ENCODE measurements at places on chromosomes 2 and 18.

- DNase-seq = no peak
Observed at GRCh38 chr2:230155359-230155758, 64.4 kb downstream of the SP110 start.

DNA sequence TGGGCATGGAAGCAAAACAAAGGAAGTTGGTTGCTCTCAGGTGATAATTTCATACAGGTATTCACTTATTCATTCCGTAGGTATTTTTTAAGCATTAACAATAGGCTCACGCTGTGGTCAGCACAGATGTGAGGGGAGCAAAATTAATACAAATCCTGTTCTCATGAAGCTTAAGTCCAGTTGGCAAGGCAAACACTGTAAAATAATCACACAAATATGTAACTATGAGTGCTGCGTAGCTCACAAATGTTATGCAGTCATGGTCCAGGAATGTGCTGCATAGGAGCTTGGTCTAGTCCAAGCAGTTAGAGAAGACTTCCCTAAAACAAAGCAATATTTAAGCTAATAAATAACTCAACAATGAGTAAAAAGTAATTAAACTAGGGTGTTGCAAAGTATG lies 23.9 kb downstream of the SP5 start:
- no peak for DNase-seq

- no peak for DNase-seq
Observed at GRCh38 chr2:34652636-34653035, 1053.5 kb upstream of the FAM98A start.

- DNase-seq = no peak
Observed at GRCh38 chr2:47072728-47073191, 82.3 kb downstream of the STPG4 start.

DNA sequence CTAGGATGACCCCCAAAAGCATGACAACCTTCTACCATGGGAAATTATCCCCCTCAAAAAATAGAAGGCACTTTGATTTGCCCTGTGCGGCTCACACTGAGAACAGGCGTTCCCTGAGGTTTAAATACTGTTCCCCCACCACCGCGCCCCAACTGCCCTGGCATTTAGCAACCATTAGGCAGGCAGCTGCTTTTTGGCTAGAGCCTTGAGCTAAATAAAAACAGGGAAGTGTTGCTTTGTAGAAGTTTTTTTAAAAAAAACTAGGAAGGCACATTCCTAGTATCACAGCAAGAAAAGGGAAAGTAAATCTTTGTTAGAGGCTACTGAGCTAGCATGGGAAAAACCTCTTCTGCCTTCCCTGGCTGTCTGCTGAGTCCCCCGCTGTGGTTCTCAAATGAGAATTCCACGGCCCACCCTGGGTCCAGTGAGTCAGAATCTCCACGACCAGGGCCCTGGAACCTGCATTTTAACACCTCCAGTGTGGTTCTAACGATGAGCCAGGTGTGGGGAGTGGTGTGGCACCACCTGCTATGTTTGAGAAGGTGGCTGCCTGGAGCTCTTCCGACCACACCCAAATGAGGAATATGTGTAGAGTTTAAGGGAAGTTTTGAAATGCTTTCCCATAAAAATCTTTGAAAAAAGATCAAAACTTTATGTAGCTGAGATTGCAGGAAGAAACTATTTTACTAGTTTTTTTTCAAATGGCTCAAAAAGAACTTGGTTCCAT lies 66.4 kb downstream of the VIT start:
- DNase-seq = no peak

DNA sequence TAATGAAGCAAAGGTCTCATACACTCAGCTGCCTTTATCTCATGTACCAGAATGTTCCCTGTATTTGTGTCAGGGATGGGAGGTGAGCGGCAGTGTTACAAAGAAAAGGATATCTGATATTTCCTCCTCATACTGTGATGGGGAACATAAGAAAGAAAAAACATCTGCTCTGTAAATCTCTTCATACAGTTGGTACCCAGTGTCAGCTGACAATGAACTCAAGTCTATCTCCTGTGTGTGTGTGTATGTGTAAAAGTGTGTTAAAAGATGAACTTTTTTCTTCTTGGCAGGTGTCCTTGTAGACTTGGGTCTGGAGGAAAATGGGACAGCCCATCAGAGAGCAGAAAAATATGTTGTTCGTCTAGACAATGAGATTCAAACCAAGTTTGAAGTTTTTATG lies 127.8 kb downstream of the ESCO1 start:
- DNase-seq = no peak

GRCh38 chr2:218027426-218028188 lies 24.8 kb upstream of the TNS1 start:
- no peak for DNase-seq

- no peak for DNase-seq
Observed at GRCh38 chr2:170502361-170503130, 212.6 kb upstream of the SP5 start.

- DNase-seq = no peak
Observed at GRCh38 chr2:146312899-146313298, 1531.9 kb upstream of the ACVR2A start.

- DNase-seq = no peak
Observed at GRCh38 chr2:23601301-23601965, 216.5 kb downstream of the KLHL29 start.

GRCh38 chr18:58005885-58006523 lies 38.0 kb upstream of the NEDD4L start:
- DNase-seq = no peak

GRCh38 chr2:16395601-16396000 lies 270.0 kb downstream of the CYRIA start:
- no peak for DNase-seq

DNA sequence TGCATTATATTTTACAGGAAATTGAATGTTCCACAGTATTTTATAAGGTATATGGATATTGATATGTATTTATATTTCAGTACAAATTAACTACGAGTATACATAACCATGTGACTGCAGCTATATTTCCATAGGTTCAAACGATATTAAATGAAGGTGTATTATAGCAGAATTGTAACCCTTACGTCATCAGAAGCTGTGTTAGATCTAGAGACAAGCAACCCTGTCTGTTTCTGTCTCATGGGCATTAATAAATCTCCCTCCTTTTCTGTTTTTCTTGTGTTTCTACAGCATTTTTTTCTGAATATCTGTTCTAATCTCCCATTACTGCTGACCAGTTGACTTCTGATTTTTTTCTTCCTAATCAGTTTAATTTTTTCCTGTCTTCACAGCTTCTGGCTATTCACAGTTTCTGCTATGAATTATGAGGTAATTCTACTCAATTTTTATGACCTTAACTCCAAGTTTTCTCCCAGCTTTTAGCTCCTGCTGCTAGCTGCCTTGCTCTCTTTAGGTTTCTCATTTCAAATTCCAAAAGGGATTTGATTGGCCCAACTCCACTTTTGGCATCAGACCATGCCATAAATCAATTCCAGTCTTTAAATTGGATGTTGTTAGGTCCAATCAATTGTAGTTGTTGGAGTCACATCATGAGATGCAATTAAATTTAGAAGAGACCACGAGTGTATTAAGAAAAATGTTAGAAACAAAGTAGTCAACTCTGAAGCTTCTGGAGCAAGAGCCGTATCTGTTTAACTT lies 277.5 kb upstream of the ZSWIM2 start:
- no peak for DNase-seq

DNA sequence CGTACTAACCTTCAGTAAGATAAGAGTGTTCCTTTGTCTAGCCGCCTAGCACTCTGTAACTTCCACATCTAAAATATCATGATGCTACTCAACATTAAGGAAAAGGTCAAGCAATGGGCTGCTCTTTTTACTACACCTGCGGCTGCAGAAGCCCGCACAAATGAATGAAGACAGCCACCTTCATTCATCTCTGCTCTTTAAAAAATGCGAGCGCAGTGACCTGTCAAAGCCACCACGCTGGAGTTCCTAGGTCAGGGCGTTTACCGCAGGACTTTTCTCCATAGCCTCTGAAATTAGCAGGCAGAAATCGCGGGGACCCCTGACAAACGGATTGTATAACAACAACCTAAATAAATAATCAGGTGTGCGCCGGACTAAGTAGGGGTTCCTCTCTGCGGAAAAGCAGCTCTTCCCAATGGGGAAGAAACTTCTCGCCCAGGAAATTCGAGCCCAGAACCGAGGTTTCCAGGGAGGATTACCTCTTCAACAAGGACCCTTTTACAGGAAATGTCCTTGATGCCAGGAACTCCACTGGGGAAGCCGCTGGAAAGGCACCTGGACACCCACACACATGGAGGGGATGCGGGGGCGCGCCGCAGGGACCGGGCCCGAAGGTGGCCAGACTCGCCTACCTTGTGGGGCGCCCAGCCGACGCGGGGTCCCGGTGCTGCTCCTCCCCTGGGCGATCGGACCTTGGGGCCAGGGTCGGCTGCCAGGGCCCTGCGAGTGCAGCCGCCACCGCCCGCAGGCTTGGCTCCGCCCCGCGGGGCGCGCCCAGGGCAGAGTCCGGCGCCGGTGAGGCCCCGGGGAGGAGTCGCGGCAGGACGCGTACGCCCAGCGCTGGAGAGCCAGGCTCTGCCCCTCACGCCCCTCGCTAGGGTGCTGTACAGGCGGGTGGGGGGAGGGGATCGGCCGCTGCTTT lies at the start of gene CCDC68:
CCDC68 (minus strand) TSS at position 758 of the 922 bp plus-strand sequence. CDS start 16,670 bp downstream, outside the sequence.
- DNase-seq = no peak

GRCh38 chr18:37527395-37527794 lies 38.2 kb downstream of the CELF4 start:
- DNase-seq = no peak

GRCh38 chr2:168475636-168476035 lies 19.6 kb downstream of the CERS6 start:
- no peak for DNase-seq

GRCh38 chr18:26286008-26286407 lies 59.8 kb downstream of the TAF4B start:
- no peak for DNase-seq

GRCh38 chr2:204313256-204313655 lies 232.0 kb upstream of the PARD3B start:
- DNase-seq = no peak

DNA sequence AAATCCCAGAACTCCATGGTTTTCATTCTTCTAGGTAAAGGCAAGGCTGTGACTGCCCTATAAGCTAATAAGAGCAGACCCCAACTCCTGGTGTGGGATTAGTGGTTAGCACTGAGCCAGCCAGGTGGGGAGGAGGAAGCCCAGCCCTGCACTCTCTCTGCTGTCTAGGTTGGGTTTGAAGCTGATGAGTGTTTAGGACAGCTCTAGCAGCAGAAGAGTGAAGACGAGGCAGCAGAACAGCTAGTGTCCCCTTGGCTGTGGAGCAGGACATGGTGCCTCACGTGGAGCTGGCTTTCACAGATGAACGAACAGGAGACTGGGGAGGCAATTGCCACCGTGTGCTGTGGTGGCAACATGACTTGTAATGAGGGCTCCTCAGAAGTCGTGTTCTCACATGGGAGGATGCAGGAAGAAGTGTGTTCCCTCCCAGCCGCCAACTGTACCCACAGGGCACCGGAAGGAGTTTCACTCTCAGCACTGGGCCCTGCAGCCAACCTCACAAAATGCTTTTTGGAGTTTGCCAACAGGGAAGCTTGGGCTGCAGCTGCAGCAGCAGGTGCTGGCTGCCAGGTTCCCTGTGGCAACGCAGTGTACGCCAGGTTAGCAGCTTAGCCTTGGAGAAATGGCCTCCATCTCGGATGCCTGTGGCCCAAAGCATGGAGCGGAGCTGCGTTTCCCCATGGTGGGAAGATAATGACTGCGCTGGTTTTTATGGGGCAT lies 328.2 kb downstream of the SETBP1 start:
- DNase-seq = no peak

GRCh38 chr2:120354467-120354866 lies 8.5 kb downstream of the INHBB start:
- no peak for DNase-seq

DNA sequence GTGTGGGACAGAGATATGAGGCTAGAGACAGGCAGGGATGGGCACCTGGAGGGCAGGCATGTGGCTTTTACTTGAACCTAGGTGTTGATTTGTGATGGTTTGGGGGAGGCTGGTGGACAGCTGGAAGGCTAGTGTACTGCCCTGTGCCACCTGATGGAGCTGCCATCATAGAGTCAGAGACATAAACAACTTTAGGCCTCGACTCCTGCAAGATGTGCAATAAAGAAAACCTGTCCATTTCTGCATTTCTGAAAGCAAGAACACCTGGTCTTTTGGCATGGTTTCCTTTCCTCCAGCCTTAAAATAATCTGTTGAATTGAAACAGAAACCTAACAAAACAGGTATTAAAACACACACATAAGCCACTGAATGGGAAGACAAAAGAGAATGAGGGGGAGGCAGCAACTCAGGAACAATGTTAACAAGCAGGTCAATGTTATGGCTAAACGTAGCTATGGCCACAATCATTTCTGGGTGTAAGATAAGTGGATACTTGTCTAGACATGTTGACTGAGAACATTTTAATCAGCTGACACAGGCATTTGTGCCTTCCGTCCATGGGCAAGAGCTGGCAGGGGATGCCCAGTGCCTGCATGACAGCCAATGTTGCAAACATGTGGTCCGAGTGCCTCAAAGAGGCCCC lies 87.8 kb downstream of the KCTD1 start:
- peak; percentile 65 for DNase-seq

DNA sequence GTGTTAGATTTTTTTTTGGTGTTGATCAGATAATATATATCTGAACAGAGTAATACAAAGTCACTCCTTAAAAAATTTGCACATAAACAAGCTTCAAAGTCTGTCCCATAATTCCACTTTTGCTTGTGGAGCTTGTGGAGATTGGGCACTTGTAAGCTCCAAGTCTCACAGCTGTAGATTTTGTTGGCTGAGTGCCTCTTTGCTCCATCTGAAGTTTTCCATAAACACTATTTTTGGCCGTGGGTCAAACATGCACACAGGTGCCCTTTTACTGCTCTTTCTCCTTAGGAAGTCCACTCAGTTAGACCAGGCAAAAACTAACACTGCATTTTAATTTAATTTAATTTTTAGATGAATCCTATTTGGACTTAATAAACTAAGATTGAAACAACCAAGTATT lies 3.6 kb upstream of the KCNJ13 start:
- no peak for DNase-seq

GRCh38 chr18:35463827-35464226 lies 33.9 kb downstream of the INO80C start:
- DNase-seq = no peak

DNA sequence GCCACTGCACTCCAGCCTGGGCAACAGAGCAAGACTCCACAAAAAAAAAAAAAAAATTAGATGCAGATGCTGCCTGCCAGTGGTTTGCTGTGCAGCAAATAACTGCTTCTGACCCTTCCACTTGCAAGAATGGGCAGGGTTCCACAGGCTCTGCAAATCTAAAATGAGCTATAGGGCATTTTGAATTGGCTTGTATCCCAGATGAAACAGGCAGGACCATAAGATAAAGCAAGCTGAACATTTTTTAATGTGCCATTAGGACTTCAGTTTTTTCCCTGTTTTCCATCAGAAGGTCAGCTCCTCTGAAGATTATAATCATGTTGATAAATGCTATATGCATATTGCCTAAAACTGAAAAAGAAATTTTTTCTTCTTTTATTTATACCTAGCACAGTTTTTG lies 15.7 kb upstream of the FZD7 start:
- no peak for DNase-seq

- DNase-seq = no peak
Observed at GRCh38 chr18:26456070-26456491, 92.3 kb downstream of the KCTD1 start.

GRCh38 chr2:235826826-235827225 lies 333.0 kb downstream of the AGAP1 start:
- DNase-seq = no peak

- DNase-seq = no peak
Observed at GRCh38 chr2:179613701-179614100, 247.7 kb downstream of the ZNF385B start.

GRCh38 chr2:8661736-8662135 lies 20.1 kb upstream of the ID2 start:
- no peak for DNase-seq
